ENCODE measurements at places on chromosomes 5 and 9. TPM values are rescaled to one million over a fixed set of nuclear protein-coding genes. Genes with fewer than 3 reads are reported as not detected.

Gene SH3PXD2B
- total RNA-seq = 19.2 TPM

Gene NAIP
- 10.7 TPM for total RNA-seq

Gene TMC1
- total RNA-seq = 0.49 TPM

Gene BDP1
- 24.2 TPM for total RNA-seq

Gene EPB41L4A
- total RNA-seq = 7.4 TPM

Gene PFN3
- not detected for total RNA-seq

Gene FLT4
- total RNA-seq = 6.6 TPM

Gene WWC1
- total RNA-seq = 0.89 TPM

Gene LCN6
- not detected for total RNA-seq

Gene SLC36A3
- not detected for total RNA-seq

Gene CDKN2A
- 0.22 TPM for total RNA-seq

Gene OR13J1
- total RNA-seq = not detected

Gene GPR151
- not detected for total RNA-seq

Gene SLCO6A1
- 0.31 TPM for total RNA-seq

Gene CDH9
- total RNA-seq = 0.18 TPM

Gene SLC6A3
- not detected for total RNA-seq

Gene PRR16
- total RNA-seq = 6.0 TPM

Gene LCN1
- not detected for total RNA-seq

Gene SGCD
- total RNA-seq = 86.6 TPM

Gene CDC20B
- total RNA-seq = not detected

Gene OTP
- not detected for total RNA-seq

Gene IQGAP2
- 17.2 TPM for total RNA-seq

Gene GPX8
- total RNA-seq = 78.1 TPM

Gene PCA3
- 0.58 TPM for total RNA-seq

Gene IFNK
- not detected for total RNA-seq

Measured in muscle of leg (tissue), 16 donors.